ENCODE measurements at places on chromosomes 7 and 10.
A peak's percentile ranks its signal among the peaks of the same experiment; 100 is the strongest.

- no peak for DNase-seq
Observed at GRCh38 chr10:11434324-11434723, 177.1 kb downstream of the USP6NL start.

GRCh38 chr7:100823140-100823525 is 4.2 kb downstream of the EPHB4 start:
- no peak for DNase-seq

DNA sequence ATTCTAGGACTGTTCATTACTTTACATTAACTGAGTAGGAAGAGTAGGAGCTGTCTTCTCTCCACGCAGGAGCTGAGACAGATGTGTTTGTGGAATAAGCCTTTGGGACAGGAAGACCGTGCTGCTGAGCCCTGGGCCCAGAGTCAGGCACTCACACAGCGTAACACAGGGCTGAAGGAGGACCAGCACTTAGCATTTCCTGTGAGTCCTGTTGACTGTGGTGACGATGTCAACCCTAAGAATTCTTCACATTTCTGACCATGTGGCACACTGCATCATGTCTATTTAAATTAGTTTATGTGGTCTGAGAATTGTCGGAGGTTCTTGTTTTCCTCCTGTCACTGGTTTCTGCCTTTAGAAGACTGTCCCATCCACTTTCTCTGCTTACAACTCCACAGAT is 117.2 kb downstream of the PIP4K2A start:
- no peak for DNase-seq

DNA sequence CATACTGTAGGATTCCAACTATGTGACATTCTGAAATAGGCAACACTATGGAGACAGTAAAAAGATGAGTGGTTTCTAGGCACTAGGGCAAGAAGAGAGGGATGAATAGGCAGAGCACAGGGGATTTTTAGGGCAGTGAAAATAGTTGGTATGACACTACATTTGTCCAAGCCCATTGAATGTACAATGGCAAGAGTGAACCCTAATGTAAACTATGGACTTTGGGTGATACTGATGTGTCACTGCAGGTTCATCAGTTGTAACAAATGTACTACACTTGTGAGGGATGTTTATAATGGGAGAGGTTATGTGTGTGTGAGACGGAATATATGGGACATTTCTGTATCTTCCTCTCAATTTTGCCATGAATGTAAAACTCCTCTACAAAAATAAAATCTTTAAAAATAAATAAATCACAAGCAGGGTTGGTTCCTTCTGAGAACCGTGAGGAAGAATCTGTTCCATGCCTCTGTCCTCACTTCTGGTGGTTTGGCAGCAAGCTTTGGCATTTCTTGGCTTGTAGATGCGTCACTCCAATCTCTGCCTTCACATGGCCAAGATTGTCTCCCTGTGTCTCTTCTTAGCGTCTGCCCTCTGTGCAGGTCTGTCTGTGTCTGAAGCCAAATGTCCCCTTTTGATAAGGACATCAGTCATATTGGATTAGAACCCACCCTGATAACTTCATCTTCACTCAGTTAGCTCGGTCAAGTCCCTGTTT is 83.1 kb upstream of the AGBL3 start:
- DNase-seq: no peak

- DNase-seq: no peak
Observed at GRCh38 chr7:158842486-158842885, 13.2 kb upstream of the ESYT2 start.

DNA sequence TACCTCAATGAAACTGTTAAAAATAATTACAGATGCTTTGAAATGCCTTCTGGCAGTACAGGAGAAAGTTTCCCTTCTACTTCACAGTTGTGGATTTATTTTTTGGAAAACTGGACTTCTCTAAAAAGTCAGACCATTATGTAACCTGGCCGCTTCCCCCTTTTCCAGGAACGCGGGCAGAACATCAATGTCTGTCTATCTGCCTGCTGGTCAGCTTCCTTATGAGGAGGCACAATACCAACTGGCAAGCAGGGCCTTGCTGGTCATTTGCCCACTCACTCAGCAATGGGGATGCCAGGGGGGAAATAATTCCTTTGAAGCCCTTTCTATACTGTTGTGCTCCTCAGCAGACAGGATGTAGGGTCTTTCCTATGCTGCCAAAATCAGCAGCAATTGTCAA is 22.5 kb upstream of the ADRB1 start:
- DNase-seq: no peak

GRCh38 chr7:157402388-157402703 is 65.5 kb downstream of the DNAJB6 start:
- DNase-seq: no peak

GRCh38 chr7:55567571-55567970 is 4.7 kb downstream of the VOPP1 start:
- no peak for DNase-seq

DNA sequence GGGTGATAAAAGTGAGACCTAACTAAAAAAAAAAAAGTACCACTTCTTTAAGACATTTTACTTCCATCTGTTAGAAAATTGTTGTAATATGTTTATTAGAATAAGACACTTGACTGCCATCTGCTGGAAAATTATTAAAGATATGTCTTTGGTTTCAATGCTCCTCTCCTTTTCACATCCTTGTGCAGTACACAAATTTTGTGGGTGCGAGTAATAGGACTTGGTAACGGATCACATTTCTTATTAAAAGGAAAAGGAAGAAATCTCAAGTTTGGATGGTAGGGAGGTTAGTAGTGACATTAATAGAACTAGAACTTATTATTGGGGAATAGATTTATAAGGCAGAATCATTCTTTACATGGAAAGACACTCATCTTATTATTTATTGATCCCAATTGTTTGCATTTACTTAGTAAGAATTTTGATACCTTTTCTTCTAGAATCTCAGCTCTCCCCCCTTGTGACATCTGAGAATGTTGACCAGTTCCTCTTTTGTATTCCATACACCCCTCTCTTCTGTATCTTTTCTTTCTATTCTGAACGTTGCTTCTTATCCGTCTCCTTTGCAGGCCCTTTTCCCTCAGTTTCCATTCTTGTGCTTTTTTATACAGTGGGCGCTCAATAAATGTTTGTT is 43.0 kb upstream of the RPA3 start:
- DNase-seq: no peak

DNA sequence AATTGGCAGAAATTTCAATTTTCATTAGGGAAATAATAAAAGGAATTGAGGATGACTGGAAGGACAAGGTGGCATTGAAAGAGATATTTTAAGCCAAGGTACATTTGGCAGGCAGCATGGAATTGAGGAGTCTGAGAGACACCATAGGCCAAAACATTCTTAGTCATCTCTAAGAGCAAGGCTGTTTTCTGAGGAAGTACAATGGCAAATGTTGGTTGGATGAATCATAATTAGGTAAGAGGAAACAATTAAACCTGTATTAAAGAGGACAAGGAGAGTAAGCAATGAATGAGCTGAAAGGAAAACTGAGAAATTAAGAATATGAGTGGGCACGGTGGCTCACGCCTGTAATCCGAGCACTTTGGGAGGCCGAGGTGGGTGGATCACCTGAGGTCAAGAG is 86.3 kb downstream of the MRPL32 start:
- DNase-seq: no peak

DNA sequence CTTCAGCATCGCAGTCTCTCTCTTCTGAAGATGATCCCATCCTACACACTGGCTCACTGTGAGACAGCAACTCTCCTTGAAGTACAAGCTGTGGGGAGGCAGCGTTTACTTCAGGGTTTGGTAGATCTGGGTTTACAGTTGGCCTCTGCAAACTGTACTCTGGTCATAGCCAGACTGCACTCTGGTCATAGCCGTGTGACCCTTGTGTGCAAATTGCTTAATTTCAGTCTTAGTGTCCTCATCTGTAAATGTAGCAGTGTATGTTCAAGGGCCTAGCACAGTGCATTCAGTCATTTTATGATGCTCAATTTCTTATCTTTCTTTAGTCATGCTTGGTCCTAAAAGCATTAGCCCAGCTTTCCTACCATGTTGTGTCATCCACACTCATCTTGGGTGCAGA is 188.2 kb downstream of the LRMDA start:
- DNase-seq: no peak

- DNase-seq: no peak
Observed at GRCh38 chr10:43042503-43043341, 34.1 kb upstream of the RET start.

DNA sequence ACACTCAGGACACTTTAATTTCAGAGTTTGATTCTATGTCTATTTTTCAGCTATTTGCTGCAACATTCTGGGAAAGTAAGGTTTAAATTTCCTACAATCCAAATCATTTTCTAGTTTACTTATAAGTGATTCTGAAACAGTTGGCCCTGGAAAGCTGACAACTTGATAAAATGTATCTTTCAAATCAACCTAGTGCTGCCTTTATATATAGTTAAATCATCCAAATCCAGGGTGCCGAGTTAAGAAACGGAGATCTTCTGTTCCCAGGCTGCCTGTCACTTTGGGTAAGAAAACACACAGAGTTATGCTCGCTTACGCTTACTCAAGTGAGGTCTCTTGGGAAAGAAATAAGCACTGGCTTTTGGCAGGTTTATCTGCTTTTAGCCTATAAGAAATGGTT is 175.0 kb downstream of the POU6F2 start:
- DNase-seq: no peak

DNA sequence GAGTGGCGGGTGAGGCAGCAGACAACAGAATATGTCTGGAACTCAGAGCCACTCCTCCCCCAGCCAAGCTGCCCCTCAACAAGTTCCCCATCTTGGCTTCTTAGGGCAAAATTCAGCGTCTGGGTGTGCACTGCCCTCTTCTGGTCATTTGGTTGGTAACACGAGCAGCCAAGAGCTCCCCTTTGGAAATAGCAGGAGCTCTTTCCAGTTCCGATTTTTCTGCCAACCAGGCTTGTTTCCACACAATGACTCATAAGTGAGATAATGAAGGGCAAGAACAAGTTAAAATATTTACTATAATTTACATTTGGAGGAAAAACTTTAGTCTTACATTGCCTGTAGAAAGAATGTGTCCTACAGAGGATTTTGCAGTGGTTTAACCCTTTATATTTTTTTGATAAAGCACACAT is 70.5 kb downstream of the ADCYAP1R1 start:
- no peak for DNase-seq

DNA sequence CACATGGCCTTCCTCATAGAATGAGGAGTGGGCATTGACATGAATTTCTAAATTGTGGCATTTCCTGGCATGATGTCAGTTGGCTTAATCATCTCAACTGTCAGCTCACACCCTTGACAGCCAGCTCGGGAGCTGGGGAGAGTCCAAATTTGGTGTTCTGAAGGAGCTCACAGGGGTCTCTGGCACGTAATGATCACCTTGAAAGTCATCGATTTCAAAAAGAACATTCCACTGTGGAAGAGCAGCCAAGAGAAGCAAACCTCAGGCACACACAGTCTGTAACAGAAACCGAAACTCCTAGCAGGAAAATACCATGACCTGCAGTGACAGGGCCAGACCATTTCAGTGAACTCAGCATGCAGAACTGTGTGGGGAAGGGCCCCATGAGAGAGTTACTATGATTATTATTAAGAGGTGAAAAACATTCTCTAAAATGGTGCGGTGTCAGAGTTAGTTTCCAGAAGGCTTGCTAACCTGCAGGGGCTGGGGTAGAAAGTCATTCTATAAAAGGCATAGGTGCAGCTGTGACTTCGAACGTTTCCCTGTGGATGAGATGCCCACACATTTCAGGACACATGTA is 26.4 kb upstream of the KLF6 start:
- DNase-seq: peak; percentile 18

GRCh38 chr7:68269405-68269804 is 1272.8 kb downstream of the TYW1 start:
- DNase-seq: no peak

GRCh38 chr7:96310110-96310509 is 11.8 kb downstream of the SLC25A13 start:
- DNase-seq: no peak

DNA sequence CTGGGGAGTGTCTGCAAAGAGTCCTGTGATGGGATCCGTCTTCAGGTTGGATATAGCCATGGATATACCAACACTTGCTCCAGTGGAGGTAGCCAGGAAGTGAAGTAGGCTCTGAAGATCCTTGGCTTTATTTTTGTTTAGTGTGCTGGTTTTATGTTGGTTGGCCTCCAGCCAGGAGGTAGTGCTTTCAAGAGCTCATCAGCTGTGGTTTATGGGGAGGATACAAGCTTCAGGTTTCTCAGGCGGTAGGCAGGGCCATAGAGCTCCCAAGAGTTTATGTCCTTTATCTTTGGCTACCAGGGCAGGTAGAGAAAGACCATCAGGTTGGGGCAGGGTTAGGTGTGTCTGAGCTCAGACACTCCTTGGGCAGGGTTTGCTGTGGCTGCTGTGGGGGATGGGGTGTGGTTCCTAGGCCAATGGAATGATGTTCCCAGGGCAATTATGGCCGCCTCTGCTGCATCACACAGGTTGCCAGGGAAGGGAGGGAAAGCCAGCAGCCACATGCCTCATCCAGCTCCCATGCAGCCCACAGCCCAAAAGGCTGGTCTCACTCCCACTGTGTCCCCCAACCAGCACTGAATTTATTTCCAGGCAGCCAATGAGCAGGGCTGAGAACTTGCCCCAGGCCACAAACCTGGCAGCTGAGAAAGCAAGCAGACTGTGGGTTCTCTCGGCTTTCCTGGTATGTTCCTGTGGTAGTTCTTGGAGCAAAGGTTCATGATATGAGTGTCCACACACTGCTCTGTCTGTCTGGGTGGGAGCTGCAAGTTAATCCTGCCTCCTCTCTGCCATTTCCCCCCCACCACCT is 67.0 kb upstream of the PRLHR start:
- no peak for DNase-seq

DNA sequence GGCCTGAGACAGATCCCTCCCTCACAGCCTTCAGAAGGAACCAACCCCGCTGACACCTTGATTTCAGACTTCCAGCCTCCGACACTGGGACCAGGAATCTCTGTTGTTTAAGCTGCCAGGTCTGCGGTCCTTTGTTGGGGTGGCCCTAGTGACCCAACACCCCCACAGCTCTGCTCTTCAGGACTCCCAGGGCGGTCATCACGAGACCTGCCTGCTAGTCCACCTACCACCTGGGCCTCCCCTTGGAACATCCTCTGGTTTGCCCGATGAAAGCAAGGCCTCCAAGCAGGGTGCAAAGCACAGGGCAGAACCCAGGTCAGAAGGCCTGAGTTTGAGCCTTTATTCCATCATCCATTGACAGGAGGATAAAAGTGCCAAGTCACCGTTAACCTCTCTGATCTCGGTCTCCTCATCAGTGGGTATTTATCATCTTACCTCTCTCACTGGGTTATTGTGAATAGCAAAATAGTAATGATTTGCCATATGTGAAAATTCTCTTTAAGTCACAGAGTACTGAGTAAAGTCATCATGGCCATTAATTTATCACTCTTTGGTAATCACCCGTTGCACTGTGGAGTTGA is 16.9 kb upstream of the SMARCD3 start:
- no peak for DNase-seq

- DNase-seq: no peak
Observed at GRCh38 chr7:42493436-42494198, 256.6 kb upstream of the GLI3 start.

- DNase-seq: peak; percentile 55
Observed at GRCh38 chr7:149147752-149148653, 750 bp downstream of the ZNF398 start.

- no peak for DNase-seq
Observed at GRCh38 chr7:73647725-73648592, 19.7 kb upstream of the VPS37D start.
